ENCODE measurements at places on chromosomes 6 and 20. TPM values are rescaled to one million over a fixed set of nuclear protein-coding genes. Genes with fewer than 3 reads are reported as not detected.

XKR7 gene
- 12.6 TPM for total RNA-seq

CASS4 gene
- 0.16 TPM for total RNA-seq

CST2 gene
- total RNA-seq, result not detected

SLC22A1 gene
- total RNA-seq, result 1.9 TPM

TRIM40 gene
- not detected for total RNA-seq

AGER gene
- total RNA-seq, result 0.78 TPM

RPS6KA2 gene
- total RNA-seq, result 18.4 TPM

SLC22A16 gene
- 0.31 TPM for total RNA-seq

FOXS1 gene
- total RNA-seq, result 0.78 TPM

CCN6 gene
- not detected for total RNA-seq

HCRTR2 gene
- total RNA-seq, result 14.3 TPM

SPTLC3 gene
- total RNA-seq, result 1.1 TPM

DNA sequence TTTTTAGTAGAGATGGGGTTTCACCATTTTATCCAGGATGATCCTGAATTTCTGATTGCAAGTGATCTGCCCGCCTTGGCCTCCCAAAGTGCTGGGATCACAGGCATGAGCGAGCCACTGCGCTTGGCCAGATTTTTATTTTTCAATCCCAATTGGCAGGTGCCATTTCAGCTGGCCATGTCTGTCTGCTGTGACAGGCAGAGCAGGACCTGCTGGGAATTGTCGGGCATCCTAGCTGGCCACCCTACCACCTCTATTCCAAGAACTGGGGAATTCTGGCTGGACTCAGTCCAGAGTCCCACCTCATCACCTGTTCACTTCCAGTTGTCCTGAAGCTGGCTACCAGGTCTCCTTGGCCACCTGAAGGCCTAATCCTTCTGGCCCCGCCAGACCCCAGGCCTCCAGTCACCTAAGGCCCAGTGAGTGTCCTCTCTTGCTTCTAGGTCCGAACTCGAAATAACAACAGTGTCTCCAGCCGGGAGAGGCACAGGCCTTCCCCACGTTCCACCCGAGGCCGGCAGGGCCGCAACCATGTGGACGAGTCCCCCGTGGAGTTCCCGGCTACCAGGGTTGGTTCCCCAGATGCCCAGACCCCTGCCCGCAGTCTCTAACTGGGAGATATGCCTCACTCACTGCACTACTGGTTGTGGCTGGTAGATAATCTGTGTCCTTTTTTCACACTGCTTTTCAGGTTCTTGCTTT lies 24.0 kb downstream of the DNMT3B start:
- DNase-seq, result no peak

DNA sequence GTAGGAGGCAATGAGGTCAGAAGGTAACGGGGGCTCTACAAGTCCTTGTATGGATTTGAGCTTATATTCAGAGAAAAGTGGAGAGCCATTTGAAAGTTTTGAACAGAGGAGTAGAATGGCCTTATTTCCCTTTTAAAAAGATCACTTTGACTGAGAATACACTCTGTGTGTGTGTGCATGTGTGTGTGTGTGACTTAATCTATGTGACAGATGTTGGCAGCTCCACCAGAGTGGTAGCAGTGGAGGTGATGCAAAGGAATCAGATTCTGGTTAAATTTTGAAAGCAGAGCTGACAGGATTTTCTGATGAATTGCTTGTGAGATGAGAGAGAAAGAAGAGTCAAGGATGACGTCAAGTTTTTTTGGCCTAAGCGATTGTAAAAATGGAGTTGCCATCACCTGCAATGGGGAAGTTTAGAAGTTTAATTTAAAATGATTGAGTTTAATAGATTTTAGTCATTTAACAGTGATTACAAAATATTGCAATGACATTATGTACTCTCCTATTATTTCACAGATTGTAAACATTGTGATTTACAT lies 172.2 kb upstream of the HEY2 start:
- DNase-seq, result no peak

DNA sequence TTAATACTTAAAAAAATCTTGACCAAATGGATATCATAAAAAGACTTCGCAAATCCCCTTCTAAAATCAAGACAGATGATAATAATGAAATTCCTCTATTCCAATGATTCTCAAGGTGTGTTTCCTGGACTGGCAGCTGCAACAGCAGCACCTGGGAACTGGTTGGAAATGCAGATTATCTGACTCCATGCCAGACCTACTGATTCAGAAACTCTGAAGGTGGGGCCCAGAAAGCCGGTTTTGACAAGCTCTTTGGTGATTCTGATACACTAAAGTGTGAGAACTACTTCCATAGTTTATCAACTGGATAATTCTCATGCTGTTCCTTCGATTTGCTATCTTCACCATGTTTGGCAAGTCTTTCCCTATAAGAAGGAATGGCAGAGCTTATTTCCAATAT lies 252.1 kb downstream of the COL12A1 start:
- no peak for DNase-seq

- DNase-seq, result no peak
These were observed 141.5 kb downstream of the VEGFA start for GRCh38 chr6:43911354-43912115.

- DNase-seq, result peak; percentile 61
These were observed 100.0 kb downstream of the ARMC2 start for GRCh38 chr6:108948181-108948661.

DNA sequence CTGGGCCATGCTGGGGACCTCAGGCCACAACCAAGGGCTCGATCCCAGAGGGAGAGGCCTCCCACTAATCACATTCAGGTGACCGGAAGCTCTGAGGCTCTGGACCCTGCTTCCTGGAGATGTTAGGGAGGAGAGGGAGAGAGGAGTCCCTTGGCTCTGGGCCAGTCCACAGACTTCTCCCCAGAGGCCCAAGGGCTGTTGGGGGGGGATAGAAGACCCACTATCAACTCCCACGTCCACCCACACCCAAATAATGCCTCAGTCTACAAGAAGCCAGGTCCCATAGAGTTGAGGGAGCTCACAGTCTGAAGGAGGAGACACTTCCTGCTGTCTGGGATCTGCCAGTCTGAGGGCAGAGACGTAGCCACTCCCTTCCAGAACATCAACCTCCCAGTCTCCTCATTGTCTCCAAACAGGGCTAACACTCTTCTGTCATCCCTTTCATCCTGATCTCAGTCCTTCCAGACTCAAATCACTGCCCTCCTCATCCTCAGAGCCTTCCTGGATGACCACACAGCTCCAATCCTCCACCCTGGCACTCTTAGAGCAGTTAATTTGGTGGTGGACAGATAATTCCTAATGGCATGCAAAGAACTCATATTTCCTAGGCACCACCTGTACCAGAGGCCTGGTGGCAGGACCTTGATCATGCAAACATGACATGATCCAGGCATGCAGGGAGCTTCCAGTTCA lies 69.9 kb downstream of the MRPL14 start:
- DNase-seq, result no peak

DNA sequence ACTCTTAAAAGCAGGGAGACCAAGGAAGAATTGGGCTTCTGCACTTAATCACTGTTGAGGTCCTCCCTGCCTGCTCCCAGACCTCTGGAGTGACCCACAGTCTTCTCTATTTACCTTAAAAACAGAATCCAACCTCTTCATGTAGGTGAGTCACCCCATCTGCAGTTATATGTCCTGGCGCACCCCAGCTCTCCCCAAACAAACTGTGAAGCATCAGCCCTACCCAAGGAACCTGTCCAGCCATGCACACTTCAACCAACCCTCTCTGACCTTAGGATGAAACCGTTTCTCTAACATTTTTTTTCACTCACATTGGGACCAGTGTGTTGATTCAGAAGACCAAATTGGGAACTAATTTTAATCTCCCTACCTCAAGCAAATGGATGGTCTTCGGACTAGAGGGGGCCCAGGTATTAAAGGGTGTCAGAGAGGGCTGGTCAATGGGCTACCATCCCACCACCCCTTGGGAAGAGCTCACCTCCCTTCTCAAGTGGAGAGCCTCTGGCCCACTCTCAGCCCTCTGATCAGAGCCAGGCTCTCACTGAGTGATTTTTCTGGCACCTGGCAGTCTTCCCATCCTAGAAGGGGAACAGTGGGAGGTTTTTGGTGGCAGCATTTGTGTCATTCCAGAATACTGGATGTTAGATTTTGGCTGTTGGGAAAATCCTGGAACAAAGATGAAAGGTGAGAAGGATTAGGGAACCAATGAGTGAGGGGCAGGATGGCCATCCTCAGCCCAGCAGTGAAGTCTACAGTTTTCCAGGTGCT lies 203.6 kb downstream of the LRFN2 start:
- DNase-seq, result no peak

- no peak for DNase-seq
These were observed 25.9 kb upstream of the PRELID3B start for GRCh38 chr20:59068534-59068933.

- DNase-seq, result no peak
These were observed at the start of gene ZNF831 for GRCh38 chr20:59163631-59164530. Gene ZNF831, plus strand, starts transcription at chr20:59163821. Its CDS starts 27,199 bp downstream, at chr20:59191020.

DNA sequence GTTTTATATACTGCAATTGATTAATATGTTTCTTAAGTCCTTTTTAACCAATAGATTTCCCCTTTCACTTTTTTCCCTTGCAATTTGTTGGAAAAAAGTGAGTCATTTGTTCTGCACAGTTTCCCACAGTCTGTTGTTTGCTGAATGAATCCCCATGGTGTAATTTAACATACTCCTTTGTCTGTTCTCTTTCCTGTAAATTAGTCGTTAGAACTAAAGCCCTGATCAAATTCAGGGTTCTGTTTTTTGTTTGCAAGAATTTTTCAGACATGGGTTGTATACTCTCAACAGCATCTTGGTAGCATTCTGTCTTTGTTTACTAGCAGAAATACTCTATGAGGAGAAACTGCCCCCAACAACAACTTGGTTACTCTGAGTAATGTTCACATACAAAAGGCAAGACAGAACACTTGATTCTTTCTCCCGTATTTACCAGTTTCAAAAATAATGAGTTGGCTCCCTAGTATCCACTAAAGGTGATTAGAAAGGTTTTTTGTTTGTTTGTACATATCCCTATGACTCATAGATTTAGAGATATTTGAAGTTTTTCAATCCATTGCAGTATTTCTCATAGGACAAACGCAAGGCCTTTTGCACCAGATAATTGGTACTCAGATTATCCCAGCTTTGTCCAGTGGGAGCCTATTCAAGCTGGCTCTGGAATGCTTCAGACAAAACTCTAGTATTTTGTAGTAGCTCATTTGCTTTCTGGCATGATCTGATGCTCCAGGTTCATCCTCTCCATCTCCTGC lies 16.5 kb downstream of the BLOC1S5 start:
- no peak for DNase-seq

DNA sequence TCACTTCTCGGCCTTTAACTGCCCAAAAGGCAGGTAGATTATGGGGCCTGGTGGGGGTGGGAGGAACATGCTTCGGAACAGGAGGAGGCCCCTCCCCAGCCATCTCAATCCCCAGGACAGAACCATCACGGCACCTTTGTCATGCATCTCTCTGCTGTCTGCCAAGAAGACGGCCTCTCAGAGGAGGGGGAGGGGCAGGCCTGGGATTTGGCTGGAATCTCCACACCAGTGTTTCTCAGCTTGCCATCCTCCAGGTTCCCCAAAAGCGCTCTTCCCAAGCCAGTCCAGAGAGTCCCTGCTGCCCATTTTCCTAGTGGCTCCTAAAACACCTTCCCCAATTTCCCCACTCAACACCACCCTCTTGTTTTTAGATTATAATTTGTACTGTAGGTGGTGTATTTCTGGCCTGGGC lies 2.5 kb upstream of the POU5F1 start:
- DNase-seq, result no peak

DNA sequence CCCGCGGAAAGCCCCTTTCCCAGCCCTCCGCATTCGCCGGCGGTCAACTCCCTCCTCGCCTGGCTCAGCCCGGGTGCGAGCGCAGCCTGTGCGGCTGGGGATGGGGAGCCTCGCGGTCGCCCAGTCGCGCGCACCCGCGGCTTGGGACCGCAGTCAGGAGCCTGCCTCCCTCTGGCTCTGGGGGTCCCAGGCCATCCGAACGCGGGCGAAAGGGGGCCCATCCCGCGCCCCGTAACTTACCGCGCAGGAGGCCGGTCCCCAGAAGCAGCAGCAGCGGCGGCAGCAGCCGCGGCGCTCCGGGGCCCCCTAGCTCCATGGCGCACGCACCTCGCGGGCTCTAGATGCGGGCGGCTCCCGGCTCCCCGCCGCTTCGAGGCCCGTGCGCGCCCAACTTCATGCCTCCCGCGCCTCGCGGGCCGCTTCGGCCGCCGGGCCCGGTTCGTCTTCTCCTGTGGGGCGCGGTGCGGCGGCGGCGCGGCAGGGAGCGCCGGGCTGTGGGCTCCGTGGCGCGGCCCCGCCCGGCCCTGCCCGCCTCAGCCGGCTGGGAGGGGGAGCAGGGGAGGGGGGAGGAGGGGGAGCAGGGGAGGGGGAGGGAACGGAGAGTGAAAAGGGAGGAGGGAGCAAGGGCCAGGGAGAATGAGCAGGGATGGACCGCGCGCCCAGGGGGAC lies at the start of gene CHRNA4:
Gene CHRNA4 (minus strand): TSS at position 500 of the 669 bp plus-strand sequence. CDS start 184 bp downstream, at position 316.
- DNase-seq, result no peak

DNA sequence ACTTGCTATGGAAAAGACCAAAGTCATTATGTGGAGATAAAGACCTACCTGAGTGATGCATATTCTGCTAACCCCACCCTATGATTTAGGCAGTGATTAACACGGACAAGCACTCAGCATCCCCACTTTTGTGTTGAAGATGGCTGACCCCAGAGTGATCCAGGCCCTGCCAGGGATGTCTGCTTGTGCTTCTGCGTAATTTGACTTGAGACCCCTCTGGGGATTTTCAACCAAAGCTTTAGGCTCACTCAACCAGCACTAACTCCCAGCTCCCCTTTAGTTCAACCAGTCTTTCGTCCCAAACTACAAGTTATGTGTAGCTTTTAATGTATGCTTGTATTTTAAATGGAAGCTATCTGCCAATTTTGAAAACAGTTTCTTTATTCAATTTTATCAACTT lies 538.0 kb upstream of the ID4 start:
- DNase-seq, result no peak

DNA sequence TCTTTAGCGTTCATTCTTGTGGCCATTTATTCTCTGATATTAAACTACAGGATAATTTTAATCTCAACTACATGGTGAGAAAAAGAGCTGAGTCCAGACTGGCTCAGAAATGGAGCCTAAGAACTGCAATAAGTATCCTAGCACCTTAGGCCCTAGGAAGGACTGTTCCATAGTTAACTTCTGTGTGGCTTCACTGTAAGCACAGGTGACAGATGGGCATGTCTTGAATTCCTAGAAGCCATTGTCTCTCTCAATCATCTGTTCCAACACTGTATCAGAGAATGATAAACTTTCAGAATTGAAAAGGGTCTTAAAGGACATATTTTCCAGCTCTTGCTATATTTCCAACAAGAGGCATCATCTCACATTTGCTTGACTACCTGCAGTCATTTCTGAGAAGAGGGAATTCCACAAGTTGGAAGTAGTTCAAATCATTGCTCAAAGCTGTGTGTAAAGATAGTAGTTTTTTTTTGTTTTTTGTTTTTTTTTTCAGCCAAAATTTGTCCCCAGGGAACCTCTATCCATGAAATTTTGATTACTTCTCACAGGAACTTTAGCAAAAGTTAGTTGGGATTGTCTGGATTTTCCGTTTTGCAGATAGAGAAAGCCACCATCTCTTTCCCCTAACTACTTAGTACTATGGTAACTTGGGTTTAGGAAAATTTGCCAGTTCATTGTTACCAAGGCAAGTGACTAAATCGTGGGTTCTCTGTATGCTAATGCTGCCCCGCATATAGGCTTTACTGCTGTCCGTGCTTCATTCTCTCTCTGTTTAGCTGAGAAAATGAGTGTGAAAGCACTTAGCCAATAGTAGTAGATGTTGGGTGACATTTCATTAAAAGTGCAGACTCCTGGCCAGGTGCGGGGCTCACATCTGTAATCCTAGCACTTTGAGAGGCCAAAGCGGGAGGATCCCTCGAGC lies 47.2 kb downstream of the KCNS1 start:
- DNase-seq, result no peak
